ENCODE measurements at places on chromosomes 7 and 10. TPM values are rescaled to one million over a fixed set of nuclear protein-coding genes. Genes with fewer than 3 reads are reported as not detected.

DNA sequence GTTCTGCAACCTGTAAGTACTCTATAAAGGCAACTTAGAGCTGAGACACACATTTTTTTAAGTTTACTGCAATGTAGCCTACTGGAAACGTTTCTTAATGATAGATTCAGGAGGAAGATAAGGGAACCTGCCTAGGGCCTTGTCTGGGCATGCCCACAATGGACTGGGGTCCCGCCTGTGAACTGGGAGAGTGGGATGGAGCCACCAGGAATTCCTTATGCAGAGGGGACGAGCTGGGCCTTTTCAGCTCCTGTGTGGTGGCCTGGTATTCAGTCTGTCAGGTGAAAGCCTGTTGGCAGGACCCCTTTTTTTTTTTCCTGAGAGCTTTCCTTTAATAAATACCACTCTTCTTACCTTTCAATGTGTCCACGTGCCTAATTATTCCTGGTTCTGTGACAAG lies 384.4 kb upstream of the ZWINT start:
- no peak for DNase-seq

DNA sequence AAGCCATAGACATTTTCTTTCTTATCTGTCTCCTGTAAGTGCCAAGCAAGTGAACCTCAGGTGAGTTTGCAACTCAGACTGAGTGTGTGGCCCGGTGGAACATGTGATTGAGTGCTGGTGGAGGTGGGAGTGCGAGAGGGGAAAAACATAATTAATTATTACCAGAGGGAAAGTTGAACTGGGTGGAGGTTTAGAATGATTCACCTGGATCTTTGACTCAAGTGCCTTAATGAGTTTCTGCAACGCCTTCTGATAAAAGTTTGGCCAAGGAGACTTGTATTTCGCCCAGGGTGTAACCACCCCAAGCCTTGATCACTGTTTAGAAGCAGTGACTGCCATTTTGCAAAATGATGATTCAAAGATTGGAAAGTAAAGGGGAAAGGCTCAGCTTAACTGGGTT lies 513.9 kb downstream of the GATA3 start:
- DNase-seq = no peak

DNA sequence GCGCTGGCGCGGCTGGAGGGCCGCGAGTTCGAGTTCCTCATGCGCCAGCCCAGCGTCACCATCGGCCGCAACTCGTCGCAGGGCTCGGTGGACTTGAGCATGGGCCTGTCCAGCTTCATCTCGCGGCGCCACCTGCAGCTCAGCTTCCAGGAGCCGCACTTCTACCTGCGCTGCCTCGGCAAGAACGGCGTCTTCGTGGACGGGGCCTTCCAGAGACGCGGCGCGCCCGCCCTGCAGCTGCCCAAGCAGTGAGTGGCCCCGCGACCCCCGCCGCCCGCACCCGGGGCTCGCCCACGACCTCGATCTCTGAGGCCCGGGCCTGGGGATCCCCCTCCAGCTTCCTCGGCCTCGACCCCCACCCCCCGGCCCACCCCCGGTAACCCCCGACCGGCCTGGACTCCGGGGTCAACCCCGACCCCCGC lies 537 bp downstream of the FOXK1 start:
- DNase-seq = peak; percentile 91

- DNase-seq = no peak
These were observed 3.8 kb upstream of the CLDN3 start for GRCh38 chr7:73773700-73774517.

GRCh38 chr10:28627102-28627501 lies 50.2 kb upstream of the BAMBI start:
- no peak for DNase-seq

- peak; percentile 64 for DNase-seq
These were observed 165.1 kb downstream of the GLRX3 start for GRCh38 chr10:130301021-130301892.

- no peak for DNase-seq
These were observed 21.4 kb downstream of the DPCD start for GRCh38 chr10:101609481-101609880.

DNA sequence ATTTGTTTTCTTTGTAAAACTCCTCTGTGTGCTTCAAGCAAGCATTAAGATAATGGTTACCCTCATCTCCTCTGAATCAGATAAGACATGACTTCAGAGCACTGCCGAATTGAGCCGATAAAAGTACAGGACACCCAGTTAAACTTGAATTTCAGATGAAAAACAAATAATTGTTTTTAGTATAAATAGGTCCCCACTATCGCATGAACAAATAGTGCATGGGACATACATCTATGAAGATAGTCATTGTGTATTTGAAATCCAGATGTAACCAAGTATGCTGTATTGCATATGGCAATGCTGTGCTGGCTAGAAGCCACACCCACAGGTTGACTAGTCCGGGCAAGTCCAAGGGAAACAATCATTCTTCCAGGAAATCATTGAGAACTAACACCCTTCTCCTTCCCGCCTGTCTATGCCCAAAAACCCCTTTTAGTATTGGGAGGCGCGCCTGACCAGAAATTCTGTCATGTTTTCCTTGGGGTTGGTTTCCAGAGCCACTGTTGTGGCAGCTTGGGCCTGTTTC lies 12.6 kb upstream of the FGFR2 start:
- no peak for DNase-seq

- DNase-seq = no peak
These were observed 193.3 kb downstream of the GRM8 start for GRCh38 chr7:127059475-127059874.

DNA sequence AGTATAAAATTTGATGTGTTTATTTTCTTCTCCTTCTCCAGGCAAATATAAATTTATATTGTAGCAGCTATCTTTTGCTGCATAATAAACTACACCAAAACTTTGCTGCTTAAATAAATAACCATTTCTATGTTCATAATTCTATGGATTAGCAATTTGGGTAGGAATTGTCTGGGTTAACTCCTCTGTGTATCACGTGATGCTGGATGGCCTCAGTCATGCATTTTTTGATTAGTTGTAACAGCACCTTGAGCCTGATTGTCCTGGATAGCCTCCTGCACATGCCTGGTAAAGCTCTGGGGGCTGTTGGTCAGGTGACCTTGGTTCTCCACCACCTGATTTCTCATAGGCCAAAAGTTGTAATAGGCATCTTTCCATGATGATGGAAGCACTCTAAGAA lies 572.9 kb downstream of the ETV1 start:
- no peak for DNase-seq

- no peak for DNase-seq
These were observed 2.5 kb downstream of the HOXA4 start for GRCh38 chr7:27128034-27128433.

DNA sequence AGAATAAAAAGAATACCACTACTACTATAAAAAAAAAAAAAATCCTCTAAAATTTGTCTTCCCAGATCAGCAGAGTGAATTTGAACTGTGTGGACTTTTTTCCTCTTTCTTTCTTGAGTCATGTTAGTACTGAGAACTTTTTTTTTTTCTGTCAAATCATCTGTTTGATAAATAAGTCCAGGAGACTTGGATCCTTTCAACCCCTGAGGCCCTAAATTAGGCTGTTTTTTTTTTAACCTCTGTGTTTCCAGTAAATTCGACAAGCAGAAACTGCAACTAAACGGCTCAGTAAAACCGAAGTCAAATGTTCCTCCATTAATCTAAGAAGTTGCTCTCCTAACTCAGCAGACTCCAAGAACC lies 2.7 kb downstream of the MAP3K8 start:
- no peak for DNase-seq

DNA sequence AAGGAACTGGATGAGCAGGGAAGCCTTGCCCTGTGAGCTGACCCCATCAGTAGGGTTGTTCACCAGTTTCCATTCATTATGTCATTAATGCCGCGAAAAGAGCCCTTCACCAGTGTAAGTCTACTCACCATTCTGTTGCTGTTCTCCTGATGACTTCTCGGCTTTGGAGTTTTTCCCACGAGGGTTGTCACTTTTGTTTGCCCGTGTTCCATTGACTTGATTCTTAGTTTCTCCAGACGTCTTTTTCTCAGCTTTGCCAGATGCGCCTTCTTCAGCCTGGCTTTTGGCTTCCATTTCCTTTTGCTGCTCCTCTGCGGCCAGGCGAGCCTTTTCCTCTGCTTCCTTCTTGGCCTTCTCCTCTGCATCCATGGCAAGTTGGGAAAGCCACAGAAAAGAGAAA lies 128.8 kb downstream of the PPP1R17 start:
- DNase-seq = no peak

GRCh38 chr10:47176903-47177868 lies 122.8 kb upstream of the GDF10 start:
- DNase-seq = no peak

DNA sequence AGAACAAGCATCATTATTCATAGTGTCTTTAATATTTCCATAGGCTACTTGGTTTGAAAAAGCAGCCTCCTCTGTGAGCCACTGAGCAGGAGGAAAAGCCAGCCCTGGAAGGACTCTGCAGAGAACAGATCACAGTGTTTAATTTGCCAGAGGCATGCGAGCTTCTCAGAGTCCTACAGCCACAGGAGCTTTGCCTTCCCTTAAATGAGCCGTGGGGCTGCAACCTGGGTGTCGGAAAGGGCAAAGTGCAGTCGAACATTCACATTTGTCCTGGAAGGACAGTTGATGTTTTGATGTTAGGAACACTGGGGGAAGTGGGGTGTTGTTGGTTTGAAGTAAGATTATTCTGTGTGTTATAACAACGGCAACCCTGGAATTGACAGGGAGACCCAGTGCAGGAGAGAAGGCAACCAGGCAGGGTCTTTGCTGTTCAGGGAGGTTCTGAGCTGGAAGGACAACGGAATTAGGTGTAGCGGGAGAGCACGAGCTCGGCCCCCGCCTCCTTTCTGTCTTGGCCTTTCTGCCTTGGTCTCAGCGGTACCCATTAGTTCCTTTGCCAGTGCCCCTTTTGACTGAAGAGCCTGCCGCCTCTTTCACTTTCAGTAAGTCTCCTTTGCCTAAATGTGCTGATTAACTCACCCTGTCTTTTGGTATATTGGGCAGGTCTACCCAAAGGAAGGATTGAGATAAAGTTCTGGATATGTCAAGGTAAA lies 192.3 kb upstream of the PITRM1 start:
- no peak for DNase-seq

- no peak for DNase-seq
These were observed 362.5 kb upstream of the PCDH15 start for GRCh38 chr10:55163388-55163979.

The VIPR2 gene
- total RNA-seq = 3.7 TPM

The TLX1 gene
- not detected for total RNA-seq

The DYDC2 gene
- not detected for total RNA-seq

The PAX4 gene
- total RNA-seq = not detected

The SND1 gene
- 308 TPM for total RNA-seq

The RGR gene
- not detected for total RNA-seq

The LEP gene
- total RNA-seq = not detected

The CYP3A4 gene
- 3.0 TPM for total RNA-seq
